Activated CD8-positive, alpha-beta memory T cell treated with anti-CD3 and anti-CD28 coated beads, Interleukin-2, amount 50 U/mL, for 48 hours (primary cell): ENCODE measurements at places on chromosomes 4 and X.

DNA sequence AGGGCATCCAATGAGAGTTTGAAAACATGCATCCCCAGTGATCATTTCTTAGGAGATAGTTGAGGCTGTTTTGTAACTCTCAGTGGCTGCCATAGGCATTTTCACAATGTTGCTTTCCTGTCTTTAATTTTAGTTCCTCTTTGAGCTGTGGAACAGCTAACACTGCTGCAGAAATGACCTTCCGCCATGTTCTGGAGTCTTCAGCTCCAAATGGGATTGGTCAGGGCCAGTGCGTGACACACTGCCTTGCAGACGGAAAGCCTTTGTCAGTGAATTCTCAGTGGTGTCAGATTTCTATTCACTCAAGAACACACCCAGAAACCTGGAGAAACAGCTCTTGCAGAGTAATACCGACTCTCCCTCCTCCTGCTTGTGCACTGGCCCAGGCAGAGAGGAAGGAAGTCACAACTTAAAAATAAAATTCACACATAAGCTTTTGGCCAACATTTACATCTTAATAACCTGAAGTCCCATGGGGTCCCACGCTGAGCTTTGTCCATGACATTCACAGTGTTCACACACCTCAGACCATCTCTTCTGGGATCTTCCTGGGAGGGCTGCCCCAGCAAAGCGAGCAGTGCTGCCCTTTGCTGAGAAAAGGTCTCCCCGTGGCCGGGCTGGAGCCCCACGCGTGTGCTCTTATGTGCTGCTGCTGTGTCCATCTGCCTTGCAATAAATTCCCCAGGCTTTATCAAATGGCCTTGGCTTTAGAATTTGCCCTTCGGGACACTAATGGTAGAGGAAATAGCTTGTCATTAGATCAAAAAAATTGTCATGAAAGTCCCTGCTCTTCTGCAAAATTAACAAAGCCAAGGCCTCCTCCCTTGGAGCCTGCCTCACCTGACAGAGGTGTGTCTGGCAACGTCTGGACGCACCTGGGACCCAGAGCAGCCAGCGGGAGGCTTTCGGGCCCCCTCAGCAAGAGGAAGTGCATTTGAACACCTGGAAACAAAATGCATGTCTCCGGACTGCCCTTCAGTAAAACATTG, 126.8 kb downstream of the IRF2 start:
- no peak for DNase-seq

DNA sequence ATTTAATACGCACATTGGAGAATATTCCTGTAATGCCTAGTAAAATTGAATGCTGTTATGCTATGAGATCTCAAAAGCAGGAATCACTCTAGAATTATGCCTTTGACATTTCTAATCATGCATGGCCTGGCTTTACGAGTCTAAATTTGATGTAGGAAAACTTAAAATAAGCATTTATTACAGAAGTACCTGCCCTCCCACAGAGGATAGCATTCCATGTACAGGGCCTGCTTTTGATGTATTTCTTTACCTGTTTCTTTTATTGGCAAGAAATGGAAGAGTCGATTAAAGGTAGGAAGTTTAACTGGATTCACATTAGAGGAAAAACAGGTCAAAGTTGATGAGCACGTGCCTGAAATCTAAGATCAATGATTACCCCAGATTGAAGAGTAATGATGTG, 219.5 kb downstream of the PCDH7 start:
- DNase-seq, result no peak

- no peak for DNase-seq
Observed at GRCh38 chr4:10144966-10145365, 28.4 kb upstream of the WDR1 start.

DNA sequence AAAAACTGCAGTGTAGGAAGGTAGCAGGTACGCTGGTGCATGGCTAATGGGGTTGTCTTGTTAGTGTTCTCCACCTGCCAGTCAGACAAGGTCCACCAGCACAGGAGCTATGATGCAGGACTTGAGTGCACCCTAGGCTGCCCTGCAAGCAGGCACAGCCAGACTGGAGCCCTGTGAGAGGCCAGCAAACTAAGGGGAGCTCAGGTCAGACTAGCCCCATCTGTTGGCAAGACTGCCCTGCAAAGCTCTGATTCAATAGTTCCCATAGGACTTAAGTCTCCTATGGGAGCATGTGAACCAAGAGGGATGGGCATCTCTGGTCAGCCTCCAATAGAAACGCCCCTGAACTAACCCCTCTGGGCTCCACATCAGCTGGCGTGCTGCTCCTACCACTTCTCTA, 1307.3 kb downstream of the C4orf33 start:
- no peak for DNase-seq

DNA sequence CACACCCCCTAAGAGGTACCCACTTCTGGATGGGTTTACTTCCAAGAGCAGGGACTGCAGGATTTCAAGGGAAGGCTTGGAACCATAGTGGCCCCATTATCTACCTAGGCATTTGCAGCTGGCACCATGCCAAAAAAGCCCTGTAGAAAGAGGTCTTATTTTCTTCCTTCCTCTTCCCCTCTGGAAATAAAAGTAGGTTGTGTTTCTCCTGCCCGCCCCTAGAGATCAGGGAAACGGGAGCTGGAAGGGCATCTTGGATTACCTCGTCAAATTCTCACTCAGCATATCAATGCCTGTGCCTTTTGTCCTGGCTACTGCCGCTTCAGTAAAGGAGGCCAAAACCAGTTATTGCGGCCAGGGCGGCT, 1.6 kb downstream of the SCD5 start:
- no peak for DNase-seq

- DNase-seq, result no peak
Observed at GRCh38 chr4:22129454-22130029, 181.0 kb upstream of the KCNIP4 start.

DNA sequence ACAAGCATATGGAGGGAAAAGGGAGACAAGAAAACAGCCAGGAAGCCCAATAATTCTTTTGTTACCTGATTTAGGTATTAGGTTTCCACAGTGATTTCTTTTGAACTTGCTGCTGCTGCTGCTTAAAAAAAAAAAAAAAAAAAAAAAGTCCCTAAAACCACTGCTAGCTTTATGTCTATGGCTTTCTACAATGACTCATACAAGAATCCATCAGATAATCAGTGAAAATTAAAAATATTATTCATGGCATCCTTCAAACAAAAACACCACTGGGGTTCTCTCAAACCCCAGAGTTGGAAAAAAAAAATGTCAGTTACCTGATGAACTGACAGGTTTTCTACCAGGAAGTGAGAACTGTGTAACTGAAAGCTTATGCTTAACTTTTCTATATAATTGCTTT, 14.3 kb downstream of the EPHA5 start:
- DNase-seq, result no peak

DNA sequence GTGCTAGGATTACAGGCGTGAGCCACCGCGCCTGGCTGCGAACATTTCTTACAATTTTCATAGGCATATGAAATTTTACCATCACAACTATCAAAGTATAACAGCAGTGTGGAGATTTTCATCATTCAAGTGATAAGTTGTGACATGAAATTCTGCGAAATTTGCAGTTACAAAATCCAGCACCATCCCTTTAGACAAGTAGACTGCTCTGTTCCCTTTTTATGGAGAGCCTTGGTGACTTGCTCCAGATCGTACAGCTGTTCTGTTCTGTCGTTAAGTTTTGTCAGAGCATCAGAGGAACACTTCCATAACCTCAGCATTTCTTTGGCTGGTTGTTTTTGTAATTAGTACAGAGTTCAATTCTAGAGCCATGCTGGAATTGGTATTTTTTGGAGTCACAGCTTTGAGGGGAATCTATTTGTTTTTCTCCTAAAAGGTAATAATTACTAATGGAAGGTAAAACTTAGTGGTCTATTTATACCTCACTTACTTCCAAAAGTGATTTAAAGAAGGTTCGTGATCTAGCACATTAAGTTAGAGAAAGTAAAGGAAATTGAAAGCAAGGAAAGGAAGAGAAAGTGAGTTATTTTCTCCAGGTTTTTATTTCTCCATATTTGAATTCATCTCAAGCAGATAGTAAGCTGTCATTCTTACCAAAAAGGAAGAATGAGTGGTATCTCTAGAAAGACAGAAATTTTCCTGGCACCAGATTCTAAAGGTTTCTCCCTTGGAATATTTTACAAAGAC, 22.1 kb downstream of the ZRSR2 start:
- DNase-seq, result no peak

DNA sequence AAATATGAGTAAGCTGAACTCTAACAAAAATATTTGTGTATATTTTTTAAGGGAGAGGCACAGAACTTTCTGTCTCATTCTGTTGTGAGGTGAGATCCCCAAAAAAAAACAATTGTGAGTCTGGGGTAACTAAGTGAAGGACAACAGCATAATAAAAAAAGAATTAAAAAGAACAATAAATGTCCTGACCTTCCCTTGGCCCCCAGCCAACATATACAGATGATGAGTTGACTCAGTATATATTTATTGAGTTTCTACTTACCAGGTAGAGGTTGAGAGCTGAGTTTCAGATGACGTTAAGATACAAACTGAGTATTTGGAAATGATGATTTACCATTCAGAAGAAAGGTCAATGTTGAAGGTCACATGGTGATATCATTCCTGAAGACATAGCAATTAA, 239.5 kb downstream of the KCNIP4 start:
- no peak for DNase-seq
